Transverse colon (tissue), 4 donors: ENCODE measurements at places on chromosomes 7 and 10. TPM values are rescaled to one million over a fixed set of nuclear protein-coding genes. Genes with fewer than 3 reads are reported as not detected.

DNA sequence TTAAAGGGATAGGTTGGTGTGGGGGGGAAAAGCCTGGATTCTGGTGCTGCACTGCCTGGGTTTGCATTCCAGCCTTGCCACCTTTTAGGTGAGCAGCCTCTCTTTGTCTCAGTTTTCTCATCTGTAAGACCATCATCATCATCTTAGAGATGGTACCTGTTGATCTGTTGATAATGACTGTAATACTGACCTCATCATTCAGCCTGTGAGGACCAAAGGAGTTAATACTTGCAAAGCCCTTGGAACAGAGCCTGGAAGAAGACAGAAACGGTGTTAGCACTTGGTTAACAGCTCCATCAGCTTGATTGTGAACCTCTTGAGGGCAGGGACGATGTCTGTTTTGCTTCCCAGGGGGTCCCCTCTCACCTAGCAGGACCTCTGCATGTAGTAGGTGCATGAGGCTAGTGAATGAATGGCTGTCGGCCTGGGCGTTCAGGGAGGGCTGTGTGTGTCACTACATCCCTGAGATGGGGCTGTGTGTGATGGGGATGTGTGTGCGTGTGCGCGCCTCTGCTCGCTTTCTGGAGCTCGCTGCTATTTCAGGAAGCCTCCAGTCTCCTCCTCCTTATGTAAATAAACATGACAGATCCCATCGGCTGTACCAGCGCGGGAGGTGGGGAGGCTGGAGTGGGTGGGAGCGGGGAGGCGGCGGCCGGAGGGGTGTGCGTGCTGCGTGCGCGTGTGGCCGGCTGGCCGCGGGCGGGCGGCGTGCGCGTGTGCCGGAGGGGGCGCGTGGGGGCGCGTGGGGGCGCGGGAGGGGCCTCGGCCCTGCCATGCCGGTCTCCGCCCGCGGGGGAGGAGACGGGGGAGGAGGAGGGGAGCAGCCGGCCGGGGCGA is 61.2 kb downstream of the NEURL1 start:
- H3K4me1 ChIP-seq = peaks cover 9% of the 10 kb centered on the region
- no peaks in the 10 kb centered on the region for H3K36me3 ChIP-seq

DNA sequence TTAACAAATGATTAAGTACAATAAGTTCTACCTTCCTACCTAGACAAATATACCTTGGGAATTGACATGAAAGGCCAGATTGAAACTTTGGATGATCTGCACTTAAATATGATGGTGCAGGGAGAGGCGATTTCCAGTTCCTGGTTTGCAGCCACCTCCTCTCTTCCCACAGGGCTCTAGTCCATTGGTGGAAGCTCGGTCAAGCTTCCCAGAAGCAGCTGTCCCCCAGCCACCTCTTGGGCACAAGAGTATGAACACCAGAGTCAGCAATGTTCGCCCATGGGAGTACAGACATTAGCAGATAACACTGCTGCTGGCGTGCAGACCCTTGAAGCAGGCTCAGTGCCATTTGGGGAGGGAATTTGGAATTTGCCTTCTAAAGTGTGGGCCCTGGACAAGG is 1.5 kb upstream of the CPVL start:
- H3K27me3 ChIP-seq = peaks cover 28% of the 10 kb centered on the region
- H3K4me1 ChIP-seq = peaks cover 17% of the 10 kb centered on the region
- no peak overlapping the region for H3K4me3 ChIP-seq
- no peak for DNase-seq
- no peaks in the 10 kb centered on the region for H3K36me3 ChIP-seq

DNA sequence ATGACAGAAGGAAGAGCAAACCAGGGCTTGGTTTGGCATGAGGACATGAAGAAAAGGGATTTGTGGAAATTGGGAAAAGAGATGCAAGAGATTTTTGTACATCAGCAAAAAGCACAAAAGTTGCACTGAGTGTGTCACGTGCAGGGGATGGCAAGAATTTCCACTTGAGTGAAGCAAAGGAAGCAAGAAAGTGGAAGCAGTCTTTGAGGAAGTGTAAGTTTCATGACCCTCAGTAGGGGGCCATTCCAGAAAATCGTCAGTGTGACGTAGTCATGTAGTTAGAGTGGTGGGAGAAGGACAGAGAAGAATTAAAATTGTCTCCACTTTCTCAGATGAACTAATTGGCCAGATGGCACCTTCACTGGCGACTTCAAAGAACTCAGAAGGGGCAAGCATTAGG is 123.3 kb upstream of the FZD1 start:
- H3K27ac ChIP-seq = no peak overlapping the region
- no peak for DNase-seq
- H3K4me1 ChIP-seq = no peaks in the 10 kb centered on the region
- no peak overlapping the region for H3K4me3 ChIP-seq
- no peaks in the 10 kb centered on the region for H3K36me3 ChIP-seq

- DNase-seq = no peak
- H3K4me3 ChIP-seq = no peak overlapping the region
- no peaks in the 10 kb centered on the region for H3K27me3 ChIP-seq
- H3K27ac ChIP-seq = no peak overlapping the region
- H3K4me1 ChIP-seq = peaks cover 24% of the 10 kb centered on the region
- H3K36me3 ChIP-seq = no peaks in the 10 kb centered on the region
These were observed 627 bp upstream of the SSMEM1 start for GRCh38 chr7:130207033-130207432.

DNA sequence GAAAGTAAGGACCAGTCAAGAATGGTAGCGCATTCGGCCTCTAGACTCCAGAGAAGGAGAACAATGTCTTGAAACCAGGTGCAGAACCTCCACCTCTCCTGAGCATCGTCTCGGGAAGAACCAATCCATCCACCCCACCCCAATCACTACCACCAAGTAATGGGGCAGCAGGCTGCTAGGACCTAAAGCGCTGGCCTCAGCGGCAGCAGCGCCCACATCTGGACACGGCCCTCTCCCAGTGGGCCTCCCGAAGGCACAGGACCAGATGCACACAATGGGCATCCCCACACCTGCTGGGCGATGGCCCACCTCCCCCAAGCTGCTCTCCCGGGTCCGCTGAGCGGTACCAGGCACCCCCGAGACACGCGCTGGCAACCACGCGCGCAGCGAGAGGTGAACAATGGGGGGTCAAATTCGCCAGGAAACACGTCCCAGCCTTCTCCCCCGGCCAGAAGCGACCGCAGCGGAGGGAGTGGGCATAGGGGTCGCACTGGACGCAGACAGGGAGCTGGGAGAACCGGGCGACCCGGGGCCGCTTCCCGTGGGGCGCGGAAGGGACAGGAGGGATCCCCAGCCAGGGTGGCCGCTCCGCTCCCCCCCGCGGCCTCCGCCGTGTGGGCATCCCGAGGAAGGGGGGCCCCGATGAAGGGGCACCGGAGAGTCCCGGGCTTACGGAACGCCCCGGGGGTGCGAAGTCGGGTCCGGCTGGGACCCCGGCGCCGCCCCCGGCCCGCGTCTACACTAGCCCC is 506 bp downstream of the CTTNBP2 start:
- H3K4me1 ChIP-seq = peaks cover 12% of the 10 kb centered on the region
- H3K36me3 ChIP-seq = no peaks in the 10 kb centered on the region
- peak; percentile 8 for DNase-seq
- H3K4me3 ChIP-seq = peak overlapping the region; percentile 86
- H3K27ac ChIP-seq = peak overlapping the region; percentile 74
- H3K27me3 ChIP-seq = peaks cover 34% of the 10 kb centered on the region

DNA sequence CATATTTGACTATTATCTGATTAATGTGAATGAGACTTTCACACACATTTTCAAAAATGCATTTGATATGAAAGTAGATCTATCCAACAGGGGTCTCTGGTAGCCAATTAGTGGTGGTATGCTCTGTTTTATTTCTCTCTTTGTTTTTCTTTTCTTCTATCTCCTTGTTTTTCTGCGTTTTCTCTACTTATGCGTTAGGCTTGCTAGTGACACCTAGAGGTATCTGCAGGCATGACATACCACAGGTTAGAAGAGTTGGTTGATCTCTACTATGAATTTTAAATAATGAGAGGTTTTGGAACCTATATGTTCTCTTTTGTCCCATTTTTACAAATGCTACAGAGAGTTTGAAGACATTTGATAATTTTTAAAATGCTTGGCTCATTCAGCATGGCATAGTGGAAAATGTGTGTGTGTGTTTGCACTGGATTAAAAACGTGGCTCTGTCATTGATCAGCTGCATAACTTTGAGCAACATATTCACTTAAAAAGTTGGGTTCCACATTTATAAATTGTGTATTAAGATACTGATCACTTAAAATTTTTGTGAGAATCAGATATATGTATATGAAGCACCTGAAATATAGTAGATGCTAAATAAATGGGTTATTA is 28.1 kb upstream of the PLXDC2 start:
- H3K27me3 ChIP-seq = no peaks in the 10 kb centered on the region
- no peak overlapping the region for H3K4me3 ChIP-seq
- no peaks in the 10 kb centered on the region for H3K36me3 ChIP-seq
- no peak overlapping the region for H3K27ac ChIP-seq
- DNase-seq = peak; percentile 23

DNA sequence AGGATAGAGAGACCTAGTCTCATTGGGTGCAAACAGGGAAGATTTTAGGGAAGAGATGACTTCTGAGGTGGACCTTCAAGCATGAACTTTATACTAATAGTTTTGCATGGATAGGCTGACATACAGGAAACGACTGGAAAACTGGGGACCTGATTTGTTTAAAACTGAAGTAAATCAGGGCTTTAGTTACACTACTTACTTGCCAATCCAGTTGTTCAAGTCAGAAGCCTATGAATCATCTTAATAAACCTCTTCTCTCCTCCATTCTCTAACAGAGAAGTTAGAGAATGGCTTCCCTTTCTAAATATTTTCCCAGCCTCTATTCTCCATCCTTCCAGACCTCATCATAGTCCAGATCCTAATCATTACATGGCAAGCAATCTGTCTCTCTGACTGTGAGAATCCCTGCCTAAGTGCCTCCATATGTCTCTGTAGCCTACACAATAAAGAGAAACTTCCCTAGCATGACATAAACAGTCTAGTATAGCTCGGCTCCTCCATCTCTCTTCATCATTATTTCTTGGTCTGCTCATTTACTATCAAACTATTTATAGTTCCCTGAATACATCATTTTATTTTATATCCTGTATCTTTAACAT is 55.8 kb downstream of the PRKG1 start:
- no peak overlapping the region for H3K4me3 ChIP-seq
- H3K36me3 ChIP-seq = no peaks in the 10 kb centered on the region
- no peak for DNase-seq
- no peak overlapping the region for H3K27ac ChIP-seq
- H3K4me1 ChIP-seq = no peaks in the 10 kb centered on the region

- no peak overlapping the region for H3K4me3 ChIP-seq
These were observed 3.2 kb downstream of the ITPRIP start for GRCh38 chr10:104334965-104335650.

DNA sequence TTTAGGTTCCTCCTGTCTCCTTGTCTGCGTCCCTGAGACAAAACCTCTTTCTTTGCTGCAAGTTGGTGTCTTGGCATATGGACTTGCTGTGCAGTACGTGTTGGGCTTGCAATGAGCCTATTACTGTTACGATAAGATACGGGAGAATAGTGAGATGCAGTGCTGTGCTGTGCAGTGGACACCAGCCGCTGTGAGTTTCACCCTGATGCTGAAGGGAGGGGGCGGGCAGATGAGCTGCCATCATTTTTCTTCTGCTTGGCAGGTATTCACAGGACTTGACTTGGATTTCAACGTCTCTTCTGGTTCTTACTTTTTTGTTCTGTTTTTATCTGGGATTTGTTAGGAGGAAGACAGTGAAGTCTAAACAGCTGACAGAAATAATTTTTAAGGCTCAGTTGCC is 257.1 kb upstream of the PITRM1 start:
- H3K27ac ChIP-seq = peak overlapping the region; percentile 76
- H3K36me3 ChIP-seq = no peaks in the 10 kb centered on the region
- H3K27me3 ChIP-seq = no peaks in the 10 kb centered on the region
- no peak overlapping the region for H3K4me3 ChIP-seq
- H3K4me1 ChIP-seq = peaks cover 49% of the 10 kb centered on the region

GRCh38 chr7:10075866-10076265 is 897.8 kb upstream of the PHF14 start:
- H3K27ac ChIP-seq = no peak overlapping the region
- H3K36me3 ChIP-seq = no peaks in the 10 kb centered on the region
- H3K4me3 ChIP-seq = no peak overlapping the region
- H3K4me1 ChIP-seq = no peaks in the 10 kb centered on the region
- DNase-seq = no peak
- no peaks in the 10 kb centered on the region for H3K27me3 ChIP-seq

- H3K27ac ChIP-seq = peak overlapping the region; percentile 50
- no peaks in the 10 kb centered on the region for H3K36me3 ChIP-seq
- DNase-seq = no peak
- H3K27me3 ChIP-seq = no peaks in the 10 kb centered on the region
- peaks cover 57% of the 10 kb centered on the region for H3K4me1 ChIP-seq
- no peak overlapping the region for H3K4me3 ChIP-seq
These were observed 26.4 kb downstream of the BMPR1A start for GRCh38 chr10:86782701-86783418.

- H3K36me3 ChIP-seq = no peaks in the 10 kb centered on the region
- H3K4me3 ChIP-seq = no peak overlapping the region
- H3K27me3 ChIP-seq = no peaks in the 10 kb centered on the region
These were observed 40.6 kb downstream of the AKR1B15 start for GRCh38 chr7:134589491-134589941.

- H3K27me3 ChIP-seq = no peaks in the 10 kb centered on the region
- no peak overlapping the region for H3K4me3 ChIP-seq
- no peak overlapping the region for H3K27ac ChIP-seq
- no peaks in the 10 kb centered on the region for H3K4me1 ChIP-seq
- no peak for DNase-seq
- H3K36me3 ChIP-seq = no peaks in the 10 kb centered on the region
These were observed 19.1 kb upstream of the OTUD1 start for GRCh38 chr10:23419655-23420329.

Gene PPP1R3A
- not detected for total RNA-seq

Gene TSC22D4
- total RNA-seq = 41.6 TPM

Gene PSPH
- total RNA-seq = 15.1 TPM

Gene CRHR2
- not detected for total RNA-seq

Gene KLF14
- 3.0 TPM for total RNA-seq

Gene EIF4H
- 229 TPM for total RNA-seq
